Activated T-helper 17 cell treated with anti-CD3 and anti-CD28 coated beads, Interleukin-2, amount 50 U/mL, for 72 hours (primary cell): ENCODE measurements at places on chromosomes 1 and 21. TPM values are rescaled to one million over a fixed set of nuclear protein-coding genes. Genes with fewer than 3 reads are reported as not detected.
A peak's percentile ranks its signal among the peaks of the same experiment; 100 is the strongest.

The APCS gene
- not detected for total RNA-seq

The F5 gene
- total RNA-seq, result 144 TPM

- peak; percentile 56 for ATAC-seq
Measured at GRCh38 chr1:112636597-112637253, 17.1 kb downstream of the CAPZA1 start.

DNA sequence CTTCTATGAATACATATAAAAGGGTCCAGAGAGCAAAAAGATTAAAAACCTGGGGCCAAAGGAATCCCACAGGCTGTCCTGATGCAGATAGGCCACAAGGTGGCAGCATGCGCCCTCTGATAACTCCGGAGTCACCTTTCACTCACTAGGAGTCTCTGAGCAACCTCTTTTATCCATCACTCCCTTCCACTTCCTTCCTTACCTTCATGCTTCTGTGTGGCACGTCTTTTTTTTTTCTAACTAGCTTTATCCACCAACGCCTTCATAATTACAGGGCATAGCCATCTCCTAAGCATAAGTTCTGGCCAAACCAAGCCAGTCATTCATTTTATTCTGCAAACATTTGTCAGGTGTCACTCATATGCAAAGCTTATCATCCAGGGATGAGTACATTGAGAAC, 3.9 kb upstream of the PGLYRP4 start:
- ATAC-seq, result peak; percentile 65

The FCRL4 gene
- not detected for total RNA-seq

The GNG12 gene
- total RNA-seq, result 0.34 TPM

The LCE1F gene
- not detected for total RNA-seq

The MX2 gene
- 13.0 TPM for total RNA-seq

GRCh38 chr1:38085666-38086330, 39.2 kb upstream of the POU3F1 start:
- ATAC-seq, result no peak

The ALX3 gene
- total RNA-seq, result not detected

GRCh38 chr1:213980906-213981305, 6.9 kb upstream of the PROX1 start:
- no peak for ATAC-seq

DNA sequence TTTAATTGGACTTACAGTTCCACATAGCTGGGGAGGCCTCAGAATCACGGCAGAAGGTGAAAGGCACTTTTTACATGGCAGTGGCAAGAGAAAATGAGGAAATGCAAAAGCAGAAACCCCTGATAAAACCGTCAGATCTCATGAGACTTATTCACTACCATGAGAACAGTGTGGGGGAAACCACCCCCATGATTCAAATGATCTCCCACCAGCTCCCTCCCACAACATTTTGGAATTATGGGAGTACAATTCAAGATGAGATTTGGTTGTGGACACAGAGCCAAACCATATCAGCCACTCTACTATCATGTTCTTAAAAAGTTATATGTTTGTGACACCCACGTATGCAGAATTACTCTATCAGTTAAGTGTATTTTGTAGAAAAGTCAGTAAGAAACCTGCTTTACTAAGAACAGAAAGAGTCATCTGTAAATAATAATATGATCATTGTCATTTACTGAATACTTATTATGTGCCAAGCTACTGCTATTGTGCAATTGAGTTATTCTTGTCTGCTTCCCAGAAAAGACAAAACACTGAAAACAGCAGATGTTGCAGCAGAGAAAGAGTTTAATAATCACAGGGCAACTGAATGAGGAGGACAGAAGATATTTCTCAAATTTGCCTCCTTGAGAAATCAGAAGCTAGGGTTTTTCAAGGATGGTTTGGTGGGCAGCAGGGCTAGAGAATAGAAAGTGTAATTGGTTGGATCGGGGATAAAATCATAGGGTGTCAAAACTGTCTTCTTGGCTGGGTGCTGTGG, 207.7 kb upstream of the FGGY start:
- no peak for ATAC-seq

GRCh38 chr1:43526002-43526401, 4.7 kb upstream of the PTPRF start:
- ATAC-seq, result no peak

- ATAC-seq, result no peak
Measured at GRCh38 chr1:245313576-245313975, 158.8 kb downstream of the KIF26B start.

The DYNLT4 gene
- total RNA-seq, result 1.2 TPM

DNA sequence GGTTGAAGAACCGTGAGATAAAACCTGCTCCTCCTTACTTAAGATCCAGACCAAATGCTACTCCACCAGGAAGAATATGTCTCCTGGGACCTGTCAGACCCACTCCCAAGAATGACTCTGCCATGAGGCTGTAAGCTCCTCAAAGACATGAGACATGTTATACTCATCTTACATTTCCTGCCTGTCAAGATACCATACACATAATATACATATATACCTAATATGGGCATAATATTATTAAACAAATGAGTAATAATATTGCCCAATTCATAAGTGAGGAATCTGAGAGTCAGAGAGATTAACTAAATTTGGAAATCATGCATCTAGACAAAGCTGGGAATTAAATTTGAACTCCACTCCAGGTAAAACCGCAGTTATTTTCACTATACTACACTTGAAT, 634.9 kb downstream of the LMO4 start:
- no peak for ATAC-seq

- no peak for ATAC-seq
Measured at GRCh38 chr21:22710721-22711120, 1712.5 kb downstream of the NCAM2 start.

GRCh38 chr1:31510304-31510703, 66.0 kb upstream of the TINAGL1 start:
- no peak for ATAC-seq

- peak; percentile 85 for ATAC-seq
Measured at GRCh38 chr1:226110249-226111097, 48.0 kb downstream of the H3-3A start.

The BRDT gene
- not detected for total RNA-seq

GRCh38 chr1:100322436-100323211, 29.7 kb upstream of the CDC14A start:
- ATAC-seq, result no peak

DNA sequence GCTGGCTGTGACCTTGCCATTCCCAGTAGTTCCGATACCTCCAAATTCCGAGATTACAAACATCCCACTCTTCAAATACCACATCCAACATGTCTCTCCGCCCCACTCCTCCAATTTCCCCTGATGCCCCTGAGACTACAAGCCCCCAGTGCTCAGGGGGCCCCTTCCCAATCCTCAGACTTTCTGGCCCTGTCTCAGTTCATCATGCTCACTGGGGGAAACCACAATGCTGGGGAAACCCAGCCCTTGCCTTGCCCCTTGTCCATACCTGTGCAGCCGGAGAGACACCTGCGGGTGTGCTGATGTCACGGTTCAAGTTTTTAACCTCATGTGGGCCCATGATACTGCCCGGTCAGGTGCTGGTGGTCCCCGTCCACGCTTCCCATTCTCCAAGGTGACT, 226.6 kb downstream of the CAMTA1 start:
- ATAC-seq, result no peak

- no peak for ATAC-seq
Measured at GRCh38 chr1:160924791-160925651, 29.6 kb downstream of the ITLN2 start.

The OR10J1 gene
- total RNA-seq, result not detected

DNA sequence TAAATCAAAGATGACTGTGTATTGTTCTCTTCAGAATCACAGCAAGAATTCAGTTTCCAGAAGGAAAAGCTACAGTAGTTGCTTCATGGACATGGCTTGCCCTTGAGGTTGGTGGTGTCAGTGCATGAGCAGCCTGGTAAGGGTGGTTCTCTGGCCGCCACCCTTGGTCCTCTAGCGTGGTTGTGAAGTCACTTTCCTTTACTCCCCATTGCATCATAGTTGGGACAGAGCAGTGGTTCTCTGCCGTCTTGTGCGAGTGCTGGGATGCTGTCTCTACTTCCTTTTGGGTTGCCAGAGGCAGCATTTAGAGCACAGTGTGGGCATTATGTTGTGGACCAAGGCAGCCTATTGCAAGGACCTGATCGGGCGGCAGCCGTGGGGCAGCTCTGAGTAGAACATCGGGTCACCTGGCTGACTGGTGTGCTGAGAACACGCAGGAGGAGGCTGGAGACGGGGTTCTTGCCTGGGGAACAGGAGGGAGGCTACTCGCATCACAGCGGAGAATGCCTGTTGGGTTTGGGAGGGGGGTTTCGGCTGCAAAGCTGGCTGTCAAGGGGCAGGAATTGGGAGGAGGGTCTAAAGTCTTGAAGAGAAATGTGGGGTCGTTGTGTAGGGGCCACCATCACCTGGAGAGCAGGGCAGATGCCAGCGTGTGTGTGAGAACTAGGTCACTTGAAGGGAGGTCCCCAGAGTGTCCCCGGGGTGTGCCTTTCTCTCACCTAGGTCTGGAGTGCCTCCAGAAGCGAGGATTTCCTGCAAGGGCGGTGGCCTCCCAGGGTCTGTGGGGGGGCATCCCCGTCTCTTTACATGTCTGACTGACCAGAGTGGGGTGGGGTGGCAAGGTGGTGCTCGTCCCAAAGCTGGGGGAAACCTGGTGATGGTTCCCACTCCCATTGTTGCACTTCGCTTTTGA, 6.3 kb downstream of the ARF1 start:
- no peak for ATAC-seq

The PALMD gene
- total RNA-seq, result not detected

The C1orf87 gene
- total RNA-seq, result not detected

The AHDC1 gene
- total RNA-seq, result 22.3 TPM

- ATAC-seq, result no peak
Measured at GRCh38 chr1:211329764-211330201, 3.1 kb downstream of the TRAF5 start.

- no peak for ATAC-seq
Measured at GRCh38 chr1:100107696-100108095, 25.0 kb downstream of the SASS6 start.

The HCRTR1 gene
- not detected for total RNA-seq

- ATAC-seq, result no peak
Measured at GRCh38 chr21:43958364-43959158, 53.5 kb upstream of the TRAPPC10 start.

DNA sequence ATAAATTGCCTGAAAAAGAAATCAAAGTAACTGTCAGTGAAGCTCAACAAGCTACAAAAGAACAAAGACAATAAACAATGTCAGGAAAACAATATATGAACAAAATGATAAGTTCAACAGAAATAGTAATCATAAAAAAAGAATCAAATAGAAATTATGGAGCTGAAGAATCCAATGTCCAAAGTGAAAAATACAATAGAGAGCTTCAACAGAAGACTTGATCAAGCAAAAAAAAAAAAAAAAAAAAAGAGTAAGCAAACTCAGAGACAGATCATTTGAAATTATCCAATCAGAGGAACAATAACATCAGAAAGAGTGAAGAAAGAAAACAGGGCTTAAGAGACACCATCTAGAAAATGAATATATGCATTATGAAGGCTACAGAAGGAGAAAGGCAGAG, 251.4 kb upstream of the SAMSN1 start:
- ATAC-seq, result no peak

GRCh38 chr1:157151506-157151905, 13.3 kb upstream of the ETV3 start:
- no peak for ATAC-seq

DNA sequence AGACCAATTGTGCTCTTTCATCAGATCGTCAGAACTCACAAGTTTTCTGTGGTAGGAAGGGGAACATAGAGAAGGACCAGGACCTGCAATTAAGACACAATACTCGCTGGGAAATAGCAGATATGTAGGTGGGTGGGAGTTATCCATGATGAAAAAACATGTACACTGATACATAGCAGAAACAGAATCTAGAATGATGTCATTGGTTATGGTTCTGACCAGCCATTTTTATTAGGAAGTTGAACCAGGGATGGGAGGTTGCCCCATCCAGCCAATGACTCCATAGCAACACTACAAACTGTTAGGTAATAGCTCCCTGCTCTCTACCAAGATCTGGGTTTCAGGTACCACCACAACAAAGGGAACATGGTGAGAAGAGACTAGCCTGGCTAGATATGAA, 393.5 kb upstream of the PBX1 start:
- no peak for ATAC-seq

DNA sequence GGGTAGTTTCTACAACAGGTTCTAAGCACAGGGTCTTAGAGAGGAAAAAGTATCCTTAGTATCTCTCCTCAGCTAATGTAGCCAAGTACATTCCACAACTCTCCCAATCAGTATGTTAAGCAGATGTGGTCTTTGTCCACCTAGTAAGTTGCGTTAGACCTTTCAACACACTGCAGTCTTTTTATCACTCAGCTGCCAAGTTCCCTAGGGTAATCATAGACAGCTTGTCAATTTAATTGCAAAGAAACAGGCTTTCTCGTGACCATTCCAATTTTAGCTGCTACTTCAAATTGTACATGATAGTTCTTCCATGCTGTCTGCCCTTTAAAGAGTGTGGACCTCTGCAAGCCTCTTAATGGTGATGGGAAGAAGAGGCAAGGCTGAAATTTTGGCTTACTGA, 211.8 kb upstream of the PKN2 start:
- no peak for ATAC-seq

- no peak for ATAC-seq
Measured at GRCh38 chr1:4670265-4670664, 15.9 kb downstream of the AJAP1 start.

- ATAC-seq, result peak; percentile 94
Measured at GRCh38 chr1:200334661-200335256, 75.1 kb downstream of the ZNF281 start.

GRCh38 chr1:207002724-207003146, 29.8 kb downstream of the C1orf116 start:
- no peak for ATAC-seq

The URB2 gene
- total RNA-seq, result 8.6 TPM

The LIPI gene
- not detected for total RNA-seq

The HIVEP3 gene
- total RNA-seq, result 27.6 TPM

DNA sequence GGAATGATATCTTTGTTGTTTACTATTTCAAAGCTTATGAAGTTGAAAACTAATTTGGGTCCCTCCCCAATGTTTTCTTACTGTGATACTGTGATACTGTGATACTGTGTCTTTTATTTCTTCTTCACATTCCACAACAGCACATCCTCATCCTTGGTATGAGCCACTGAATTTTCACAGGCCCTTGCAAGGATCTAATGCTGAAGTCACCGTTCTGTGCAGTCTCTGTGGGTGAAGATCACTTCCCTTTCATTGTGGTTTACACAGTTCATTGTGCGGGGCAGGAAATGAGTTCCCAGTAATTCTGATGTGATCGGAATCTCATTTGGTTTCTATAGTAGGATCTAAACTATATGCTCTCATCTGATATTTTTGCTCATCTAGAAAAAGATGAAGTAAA, 32.1 kb upstream of the PAXBP1 start:
- ATAC-seq, result peak; percentile 23

The JAM2 gene
- 0.28 TPM for total RNA-seq

The TAS1R1 gene
- total RNA-seq, result not detected

DNA sequence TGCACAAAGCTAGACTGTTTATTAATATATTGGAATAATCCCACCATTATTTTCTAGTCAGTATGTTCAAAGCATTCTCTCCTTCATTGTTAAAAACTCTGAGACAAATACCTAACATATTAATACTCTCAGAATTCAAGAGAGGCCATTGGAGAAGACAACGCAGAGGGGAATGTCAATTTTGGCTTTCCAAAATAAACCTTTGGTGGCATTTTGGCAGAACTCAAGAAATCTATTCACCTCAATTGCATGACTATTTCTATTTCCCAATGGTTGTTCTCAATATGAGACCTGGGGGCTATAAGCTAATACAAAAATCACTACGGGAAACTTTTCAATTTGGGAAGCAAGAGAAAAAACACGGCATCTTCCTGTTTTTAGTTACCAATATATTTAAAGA, 58.5 kb downstream of the RUSC1 start:
- no peak for ATAC-seq
